Brain microvascular endothelial cell (primary cell): ENCODE measurements at places on chromosomes 2 and 18.

GRCh38 chr2:240930631-240931318 lies 24.6 kb downstream of the CROCC2 start:
- no peak for DNase-seq

DNA sequence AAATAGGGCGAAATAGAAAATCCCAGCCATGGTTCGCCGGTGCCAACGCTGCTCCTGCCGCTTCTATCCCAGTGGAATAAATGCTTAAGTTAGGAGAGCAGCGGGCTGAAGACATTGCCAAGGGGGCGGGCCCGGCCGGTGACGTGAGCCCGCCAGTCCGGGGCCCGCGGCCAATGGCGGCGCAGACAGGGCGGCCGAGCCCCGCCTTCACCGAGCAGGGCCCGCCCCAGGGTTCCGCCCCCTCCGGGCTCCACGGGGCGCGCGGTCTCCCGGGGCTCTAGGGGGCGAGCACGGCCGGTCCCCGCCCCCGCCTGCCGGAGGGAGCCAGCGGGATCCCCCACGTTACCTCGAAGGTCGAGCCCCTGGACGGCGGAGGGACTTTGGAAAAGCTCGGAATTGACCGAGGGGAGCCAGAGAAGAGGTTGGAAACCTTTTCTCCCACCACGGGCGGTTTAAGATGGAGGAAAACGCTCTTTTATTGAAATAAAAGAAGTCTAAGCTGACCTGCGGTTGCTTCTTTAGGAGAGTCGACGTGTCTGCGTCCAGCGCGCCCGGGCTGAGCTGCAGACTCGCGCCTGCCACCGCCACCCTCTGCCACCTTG lies at the start of gene EPHA4:
TSS of gene EPHA4 (minus strand) at position 86 of the 602 bp plus-strand sequence. CDS start at position 30, 56 bp downstream.
- peak; percentile 72 for DNase-seq

- DNase-seq = no peak
Observed at GRCh38 chr2:240293557-240294461, 141.7 kb upstream of the GPC1 start.

DNA sequence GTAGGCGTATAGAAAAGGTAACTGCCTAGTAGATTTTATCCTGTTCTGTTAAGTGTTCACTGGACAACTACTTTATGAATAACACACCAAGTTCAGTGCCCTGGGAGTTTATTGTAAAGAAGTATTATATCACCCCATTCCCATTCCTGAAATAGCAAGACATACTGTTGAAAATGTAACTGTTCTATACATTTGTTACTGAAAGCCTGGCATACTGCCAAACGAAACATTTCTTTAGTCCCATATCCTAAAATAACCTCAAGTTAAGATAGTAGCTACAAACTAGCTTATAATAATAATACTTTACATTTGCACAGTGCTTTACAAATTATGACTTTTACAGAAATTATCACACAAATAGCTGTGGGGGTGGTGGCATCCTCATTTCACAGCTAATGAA lies 25.1 kb downstream of the SPDYA start:
- DNase-seq = peak; percentile 16

DNA sequence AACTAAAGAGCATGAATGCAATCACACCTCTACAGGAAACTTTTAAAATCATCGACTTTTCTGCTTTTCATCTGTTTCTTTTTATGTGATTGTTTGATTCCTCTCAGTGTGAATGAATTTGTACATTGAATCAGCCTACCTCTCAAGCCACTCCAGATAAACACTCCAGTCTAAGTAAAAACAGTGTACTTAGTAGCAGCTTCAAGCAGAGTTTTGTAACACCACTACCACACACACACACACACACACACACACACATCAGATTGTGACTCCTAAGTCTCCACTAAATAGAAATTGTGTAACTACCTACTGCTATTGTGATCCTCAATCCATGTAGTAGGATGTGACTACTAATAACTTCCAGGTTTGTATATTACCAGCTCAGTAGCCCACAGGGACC lies 65.3 kb upstream of the EPB41L5 start:
- no peak for DNase-seq

- no peak for DNase-seq
Observed at GRCh38 chr18:56902653-56903052, 244.2 kb upstream of the BOD1L2 start.

- DNase-seq = peak; percentile 45
Observed at GRCh38 chr2:231297108-231297908, 98.2 kb upstream of the B3GNT7 start.

DNA sequence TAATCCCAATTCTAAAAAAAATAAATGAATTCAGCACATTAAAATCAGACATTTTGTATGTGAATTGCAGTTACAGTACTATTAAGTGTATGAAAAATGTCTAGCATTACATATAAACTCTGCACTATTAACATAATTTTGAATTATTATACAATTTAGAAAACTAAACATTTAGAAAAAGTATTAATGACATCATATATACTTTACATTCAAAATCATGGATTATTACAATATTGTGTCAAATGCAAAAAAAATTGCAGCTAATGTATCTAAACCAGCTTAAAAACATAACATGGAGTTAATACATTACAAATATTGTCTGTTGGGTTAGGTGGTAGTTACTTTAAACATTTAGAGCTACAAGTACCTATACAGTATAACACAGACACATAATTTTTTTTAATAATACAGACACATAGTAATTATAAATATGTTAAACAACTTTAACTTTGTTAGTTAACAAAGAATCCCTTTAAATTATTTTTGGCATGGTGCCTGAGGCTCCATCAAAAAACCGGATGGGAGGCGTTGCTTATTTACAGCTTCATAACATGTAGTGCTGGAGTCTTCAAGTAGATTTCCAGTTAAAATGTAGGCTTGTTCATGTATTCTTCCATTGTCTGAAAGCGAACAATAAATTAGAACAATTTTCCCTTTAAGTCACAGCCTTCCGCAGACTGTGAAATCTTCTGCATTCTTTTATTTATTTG lies 79.1 kb downstream of the AP1S3 start:
- DNase-seq = no peak

DNA sequence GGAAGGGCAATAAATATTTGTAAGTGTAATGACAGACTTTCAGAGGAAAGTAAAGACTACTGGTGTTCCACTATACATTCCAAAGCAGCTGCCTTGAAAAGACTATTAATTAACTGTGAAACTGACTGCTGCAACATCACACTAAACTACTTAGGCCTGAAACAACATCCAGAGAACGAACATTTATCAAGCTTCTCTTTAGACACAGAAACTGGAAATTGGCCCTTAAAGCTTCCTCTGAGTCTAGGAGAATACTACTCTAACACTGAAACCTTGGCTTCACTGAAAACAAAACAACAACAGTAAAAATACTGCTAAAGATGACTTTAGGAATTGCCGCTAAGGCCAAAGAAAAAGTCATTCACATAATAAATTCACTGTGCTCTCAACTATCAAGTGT lies 74.6 kb downstream of the ESCO1 start:
- no peak for DNase-seq

DNA sequence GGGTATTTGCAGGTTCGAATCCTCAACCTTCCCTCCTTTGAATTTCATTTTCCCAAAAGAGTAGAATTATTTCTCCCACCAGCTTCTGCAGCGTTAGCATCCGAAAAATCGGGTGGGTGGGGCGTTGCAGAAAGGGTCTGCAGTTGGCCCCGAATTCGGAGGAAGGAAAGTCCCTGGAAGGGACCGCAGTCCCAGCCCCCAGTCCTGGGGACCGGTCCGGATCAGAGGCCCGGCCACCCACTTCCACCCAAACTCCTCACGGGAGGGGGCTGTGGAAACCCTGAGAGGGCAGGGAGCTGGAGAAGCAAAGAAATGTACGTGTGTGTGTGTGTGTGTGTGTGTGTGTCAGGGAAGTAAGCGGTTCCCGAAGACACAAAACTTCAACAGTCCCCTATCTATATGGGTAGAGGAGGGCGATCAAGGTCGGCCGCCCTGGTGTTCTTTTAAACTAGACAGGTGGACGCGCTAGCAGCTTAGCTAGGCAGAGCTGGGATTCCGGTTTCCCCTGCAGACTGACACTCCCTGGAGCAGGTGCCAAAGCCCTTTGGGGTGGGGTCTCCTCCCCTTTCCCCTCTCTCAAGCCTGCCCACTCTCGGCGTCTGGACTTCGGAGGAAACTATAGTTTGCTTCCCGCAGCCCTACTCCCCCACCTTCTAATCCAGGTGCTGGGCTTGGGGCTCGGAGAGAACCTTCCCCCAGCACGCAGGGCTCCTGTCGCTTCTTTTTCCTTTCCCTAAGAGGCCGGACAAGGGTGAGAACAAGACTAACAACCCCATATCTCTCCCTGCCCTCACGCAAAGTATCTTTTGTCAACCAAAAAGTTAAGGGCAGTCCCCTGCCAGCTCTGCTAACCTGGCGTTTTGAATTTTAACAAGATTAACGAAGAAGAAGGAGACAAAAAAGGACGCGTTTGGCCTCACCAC lies 4.8 kb upstream of the ONECUT2 start:
- DNase-seq = no peak

GRCh38 chr2:98909317-98910211 lies 26.5 kb downstream of the CRACDL start:
- peak; percentile 84 for DNase-seq

- peak; percentile 44 for DNase-seq
Observed at GRCh38 chr2:73290049-73290839, 3.1 kb downstream of the EGR4 start.

DNA sequence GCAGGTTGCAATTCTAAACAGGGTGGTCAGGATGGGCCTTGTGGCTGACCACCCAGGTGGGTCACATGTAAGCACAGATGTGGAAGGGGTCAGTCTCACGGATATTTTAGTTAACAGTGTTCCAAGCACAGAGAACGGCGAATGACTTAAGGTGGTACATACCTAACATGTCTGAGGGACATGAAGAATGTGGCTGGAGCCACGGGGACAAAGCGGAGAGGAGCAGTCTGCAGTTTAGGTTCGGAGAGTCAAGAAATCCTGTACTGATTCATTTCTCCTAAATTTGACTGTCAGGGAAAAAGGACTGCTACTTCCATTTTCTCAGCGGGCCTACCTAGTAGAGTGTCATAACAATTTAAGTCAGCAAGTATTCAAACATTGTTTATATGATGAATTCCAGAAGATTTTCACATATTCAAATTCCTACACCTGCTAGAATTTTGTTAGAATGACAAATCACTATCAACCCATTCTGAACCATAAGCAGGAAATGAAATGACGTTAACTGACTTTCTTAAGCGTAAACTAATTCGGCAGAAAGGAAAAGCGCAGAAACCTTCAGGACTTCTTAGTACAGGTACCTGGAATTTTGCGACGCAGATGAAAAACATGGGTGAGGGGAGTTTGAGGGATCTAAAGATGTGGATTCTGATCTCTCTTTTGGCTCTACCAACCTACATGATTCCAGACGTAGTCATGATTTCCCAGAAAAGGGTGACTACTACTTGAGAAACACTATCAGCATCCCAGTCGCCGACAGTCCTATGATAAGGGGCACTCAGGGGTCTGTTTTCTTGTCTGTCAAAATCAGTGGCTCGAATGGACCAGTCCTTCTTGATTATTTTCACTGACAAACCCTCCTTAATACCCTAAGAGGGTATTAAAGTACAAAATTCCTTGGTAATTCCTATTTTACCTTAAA lies 41.3 kb downstream of the PTPN2 start:
- no peak for DNase-seq

- no peak for DNase-seq
Observed at GRCh38 chr2:72011370-72011689, 136.3 kb downstream of the CYP26B1 start.

- DNase-seq = peak; percentile 8
Observed at GRCh38 chr18:60232541-60232940, 140.0 kb downstream of the MC4R start.

- no peak for DNase-seq
Observed at GRCh38 chr2:40844353-40845277, 392.7 kb upstream of the SLC8A1 start.

GRCh38 chr2:104638190-104638858 lies 215.6 kb upstream of the POU3F3 start:
- DNase-seq = no peak

- no peak for DNase-seq
Observed at GRCh38 chr2:23457990-23458682, 73.2 kb downstream of the KLHL29 start.

DNA sequence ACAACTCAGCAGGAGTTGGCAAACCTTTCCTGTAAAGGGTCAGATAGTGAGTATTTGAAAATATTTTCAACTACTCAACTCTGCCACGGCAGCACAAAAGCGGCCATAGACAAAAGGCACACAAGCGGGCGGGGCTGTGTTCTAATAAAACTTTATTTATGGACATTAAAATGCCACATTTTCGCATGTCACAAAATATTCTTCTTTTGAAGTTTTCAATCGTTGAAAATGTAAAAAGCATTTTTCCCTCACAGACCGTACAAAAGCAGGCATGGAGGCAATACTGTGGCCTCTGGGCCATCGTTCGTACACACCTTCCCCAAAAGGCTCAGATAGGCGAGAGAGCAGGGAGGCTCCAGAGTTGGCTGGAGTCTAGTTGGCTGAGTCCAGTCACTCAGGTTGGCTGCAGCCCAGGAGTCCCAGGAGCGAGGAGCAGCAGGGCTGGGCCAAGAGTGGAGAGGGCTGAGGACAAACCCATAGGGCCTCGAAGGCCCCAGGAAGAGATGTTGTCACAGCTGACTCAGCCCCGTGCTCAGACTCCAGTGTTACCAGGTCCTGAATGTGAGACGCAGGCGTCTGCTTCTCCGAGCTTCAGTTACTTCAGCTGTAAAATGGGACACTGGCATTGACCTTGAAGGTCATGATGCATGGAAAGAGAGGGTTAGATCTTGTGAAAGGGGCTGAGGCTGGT lies 42.5 kb downstream of the SDC1 start:
- DNase-seq = peak; percentile 79

GRCh38 chr2:11018651-11019185 lies 107.0 kb downstream of the KCNF1 start:
- no peak for DNase-seq

DNA sequence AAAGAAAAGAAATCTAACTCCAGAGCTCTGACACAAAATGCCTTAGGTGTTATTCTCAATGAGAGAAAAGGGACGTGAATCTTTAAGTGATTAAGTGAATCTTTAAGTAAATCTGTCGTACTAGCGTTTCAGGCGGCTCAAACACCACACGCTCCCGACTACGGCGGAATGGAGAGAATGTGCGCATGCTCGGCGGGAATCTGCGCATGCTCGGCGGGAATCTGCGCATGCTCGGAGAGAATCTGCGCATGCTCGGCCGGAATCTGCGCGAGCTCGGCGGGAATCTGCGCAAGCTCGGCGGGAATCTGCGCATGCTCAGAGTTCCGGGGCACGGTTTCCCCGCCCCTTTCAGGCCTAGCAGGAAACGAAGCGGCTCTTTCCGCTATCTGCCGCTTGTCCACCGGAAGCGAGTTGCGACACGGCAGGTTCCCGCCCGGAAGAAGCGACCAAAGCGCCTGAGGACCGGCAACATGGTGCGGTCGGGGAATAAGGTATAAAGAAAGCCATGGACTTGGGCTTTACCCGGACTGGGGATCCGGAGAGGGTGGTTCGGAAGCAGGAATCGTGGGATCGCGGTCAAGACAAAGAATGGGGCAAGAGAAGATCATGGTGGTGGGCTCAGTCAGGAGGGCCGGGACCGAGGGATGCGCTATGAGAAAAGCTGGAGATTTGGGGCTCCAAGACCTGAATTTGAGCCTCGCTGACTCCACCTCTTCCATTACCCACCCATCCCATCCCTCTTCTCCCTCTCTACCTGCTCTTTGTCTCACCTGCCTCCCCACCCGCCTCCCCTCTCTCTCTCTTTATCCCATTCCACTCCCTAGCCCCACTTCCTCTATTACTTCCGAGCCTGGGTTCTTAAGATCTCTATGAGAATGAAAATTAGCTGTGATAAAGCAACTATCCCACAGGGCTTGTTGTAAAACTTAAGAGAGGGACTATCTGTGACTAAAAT lies at the start of gene XRCC5:
TSS of gene XRCC5 (plus strand) at position 382 of the 955 bp plus-strand sequence. CDS start at position 471, 89 bp downstream.
- DNase-seq = peak; percentile 93

GRCh38 chr18:26546170-26546874 lies 2.0 kb downstream of the KCTD1 start:
- no peak for DNase-seq

- DNase-seq = peak; percentile 70
Observed at GRCh38 chr2:5365871-5366461, 326.2 kb upstream of the SOX11 start.
